ENCODE measurements at places on chromosomes 2 and 18.

GRCh38 chr18:51006948-51007789 is 22.8 kb upstream of the SMAD4 start:
- DNase-seq, result no peak

- DNase-seq, result no peak
Observed at GRCh38 chr18:78766651-78767533, 212.7 kb upstream of the SALL3 start.

GRCh38 chr2:62501794-62502500 is 4.0 kb downstream of the TMEM17 start:
- no peak for DNase-seq

- DNase-seq, result no peak
Observed at GRCh38 chr2:112794131-112794733, 9.9 kb upstream of the IL1A start.

All from activated CD4-positive, alpha-beta T cell treated with anti-CD3 and anti-CD28 coated beads for 1 hour (primary cell).